ENCODE measurements at places on chromosomes 3 and 15.

- no peak for DNase-seq
Observed at GRCh38 chr3:34862456-34862855, 776.9 kb upstream of the ARPP21 start.

- DNase-seq: no peak
Observed at GRCh38 chr3:8739757-8740504, 6.3 kb downstream of the CAV3 start.

GRCh38 chr15:71443538-71443937 is 328.3 kb downstream of the THSD4 start:
- DNase-seq: peak; percentile 40

DNA sequence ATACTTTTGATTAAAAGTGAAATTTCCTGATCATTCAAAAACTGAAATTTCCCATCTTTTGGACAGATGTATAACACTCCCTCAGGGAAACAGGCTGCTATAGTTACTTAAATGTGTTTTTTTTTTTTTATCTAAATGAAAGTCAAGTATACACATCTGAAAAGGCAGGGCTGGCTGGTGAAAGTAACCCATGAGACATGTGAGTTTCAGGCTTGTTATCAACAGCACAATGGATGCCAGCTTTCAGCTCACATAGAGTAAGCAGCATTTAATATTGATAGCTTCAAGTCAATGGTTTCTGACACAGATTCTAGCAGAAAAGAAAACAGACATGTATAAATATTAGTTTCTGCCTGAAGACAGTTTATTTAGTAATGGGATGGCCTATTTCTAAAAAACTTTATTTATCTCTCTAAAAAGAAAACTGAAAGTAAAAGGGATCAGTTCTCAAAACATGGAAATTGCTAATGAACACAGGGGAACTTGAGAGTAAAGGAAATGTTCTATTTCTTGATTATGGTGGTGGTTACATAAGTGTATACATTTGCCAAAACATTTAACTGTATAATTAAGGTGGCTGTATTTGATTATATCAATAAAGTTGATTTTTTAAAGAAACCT is 89.7 kb upstream of the CMC1 start:
- no peak for DNase-seq

GRCh38 chr15:31487811-31488436 is 161.3 kb downstream of the KLF13 start:
- DNase-seq: no peak

- DNase-seq: no peak
Observed at GRCh38 chr3:31550452-31551251, 17.9 kb downstream of the STT3B start.

- no peak for DNase-seq
Observed at GRCh38 chr15:94080989-94081605, 150.3 kb upstream of the MCTP2 start.

DNA sequence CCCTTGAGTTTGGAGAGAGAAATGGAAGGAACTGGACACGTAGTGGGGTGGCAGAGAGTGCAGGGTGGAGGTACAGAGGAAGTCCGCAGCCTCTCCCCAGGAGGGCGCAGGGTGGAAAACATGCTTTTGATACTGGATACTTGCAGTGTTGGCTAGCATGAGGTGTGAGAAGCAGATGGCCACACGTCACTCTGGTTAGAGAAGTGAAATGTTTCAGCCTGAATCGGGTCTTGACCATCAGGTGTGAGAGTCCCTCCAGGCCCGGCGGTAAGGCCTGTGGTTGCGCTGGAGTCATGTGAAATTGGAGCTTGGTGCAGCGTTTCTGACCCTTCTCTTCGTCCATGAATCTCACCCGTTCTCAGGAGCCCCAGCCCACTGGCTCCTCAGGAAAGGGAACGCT is 93.1 kb downstream of the GABRG3 start:
- DNase-seq: no peak

Data from right kidney (tissue), 9 donors.